NCI-H69 (cell line): ENCODE measurements at places on chromosomes 16 and 17.

GRCh38 chr17:50141745-50142110 is 8.7 kb downstream of the PPP1R9B start:
- DNase-seq = no peak

GRCh38 chr17:81715872-81716673 is 4.0 kb downstream of the SLC25A10 start:
- DNase-seq = no peak

DNA sequence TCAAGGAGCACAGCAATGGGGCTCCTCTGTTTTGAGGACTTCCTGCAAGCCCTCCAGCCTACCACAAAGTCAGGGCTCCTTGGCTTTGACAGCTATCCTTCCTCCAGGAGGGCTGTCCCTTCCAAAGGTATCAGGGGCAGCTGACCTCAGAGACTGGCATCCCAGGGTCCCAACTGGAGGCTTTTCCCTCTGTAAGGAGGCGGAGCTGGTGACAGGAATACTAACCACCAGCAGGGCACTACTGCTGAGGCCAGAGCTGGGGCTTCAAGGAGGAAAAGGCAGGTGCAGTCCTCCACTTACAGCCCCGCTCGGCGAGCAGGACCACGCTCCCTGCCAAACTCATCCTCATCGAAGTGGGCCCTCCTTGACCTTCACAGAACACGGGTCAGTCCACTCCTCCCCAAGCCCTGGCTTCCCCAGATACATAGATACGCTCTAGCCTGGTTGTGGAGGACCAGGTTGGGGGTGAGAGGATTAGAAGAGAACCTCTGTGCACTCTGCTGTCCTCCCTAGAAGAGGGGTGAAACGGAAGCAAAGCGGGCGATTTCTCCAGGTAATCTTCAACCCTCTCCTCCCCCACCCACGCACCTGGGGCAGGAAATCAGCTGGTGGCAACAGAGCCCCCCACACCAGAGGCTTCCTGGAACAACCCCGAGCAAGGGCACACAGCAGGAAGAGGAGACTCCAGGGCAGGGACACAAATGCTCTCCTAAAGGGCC is 20.5 kb downstream of the ST3GAL2 start:
- DNase-seq = no peak

DNA sequence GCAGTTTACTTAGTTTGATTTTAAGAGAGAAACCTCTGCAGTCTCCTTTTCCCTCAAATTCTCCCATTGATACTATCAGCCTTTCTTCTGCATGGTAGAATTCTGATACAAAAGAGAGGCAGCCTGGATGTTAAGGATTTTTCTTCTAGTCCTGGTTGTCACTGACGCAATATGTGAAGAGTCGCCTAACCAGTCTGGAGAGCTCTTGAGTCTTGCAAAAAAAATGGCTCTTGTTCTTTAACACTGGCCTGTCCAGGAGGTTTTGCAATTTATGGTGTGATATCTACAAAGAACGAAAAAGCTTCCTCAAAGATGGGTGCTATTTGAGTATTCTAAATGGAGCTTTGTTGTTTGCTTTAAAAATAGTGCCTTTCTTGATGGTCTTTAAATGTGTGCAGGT is 28.9 kb downstream of the COX10 start:
- DNase-seq = no peak

GRCh38 chr17:47281216-47281615 is 27.6 kb downstream of the ITGB3 start:
- no peak for DNase-seq

- no peak for DNase-seq
These were observed 55.0 kb downstream of the PDPK1 start for GRCh38 chr16:2592786-2593185.

DNA sequence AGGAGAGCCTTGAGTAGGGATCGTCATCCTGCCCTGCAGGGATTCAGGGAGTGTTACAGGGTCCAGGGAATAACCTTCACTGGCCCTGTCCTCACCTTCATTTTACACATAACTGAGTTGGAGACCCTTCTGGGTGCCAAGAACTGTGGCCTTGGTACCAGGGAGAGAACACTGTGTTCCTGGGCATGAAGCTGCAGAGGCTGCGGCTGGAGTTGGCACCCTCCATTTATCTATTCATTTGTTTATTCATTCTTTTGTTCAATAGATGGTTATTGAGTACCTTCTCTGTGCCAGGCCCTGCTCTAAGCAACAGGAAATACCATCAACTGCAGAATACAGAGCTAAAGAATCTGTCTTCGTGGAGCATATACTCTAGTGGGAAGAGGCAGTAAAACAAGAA is 6.7 kb downstream of the ABCC3 start:
- no peak for DNase-seq

GRCh38 chr17:39647256-39647655 is 10.3 kb downstream of the STARD3 start:
- DNase-seq = no peak

DNA sequence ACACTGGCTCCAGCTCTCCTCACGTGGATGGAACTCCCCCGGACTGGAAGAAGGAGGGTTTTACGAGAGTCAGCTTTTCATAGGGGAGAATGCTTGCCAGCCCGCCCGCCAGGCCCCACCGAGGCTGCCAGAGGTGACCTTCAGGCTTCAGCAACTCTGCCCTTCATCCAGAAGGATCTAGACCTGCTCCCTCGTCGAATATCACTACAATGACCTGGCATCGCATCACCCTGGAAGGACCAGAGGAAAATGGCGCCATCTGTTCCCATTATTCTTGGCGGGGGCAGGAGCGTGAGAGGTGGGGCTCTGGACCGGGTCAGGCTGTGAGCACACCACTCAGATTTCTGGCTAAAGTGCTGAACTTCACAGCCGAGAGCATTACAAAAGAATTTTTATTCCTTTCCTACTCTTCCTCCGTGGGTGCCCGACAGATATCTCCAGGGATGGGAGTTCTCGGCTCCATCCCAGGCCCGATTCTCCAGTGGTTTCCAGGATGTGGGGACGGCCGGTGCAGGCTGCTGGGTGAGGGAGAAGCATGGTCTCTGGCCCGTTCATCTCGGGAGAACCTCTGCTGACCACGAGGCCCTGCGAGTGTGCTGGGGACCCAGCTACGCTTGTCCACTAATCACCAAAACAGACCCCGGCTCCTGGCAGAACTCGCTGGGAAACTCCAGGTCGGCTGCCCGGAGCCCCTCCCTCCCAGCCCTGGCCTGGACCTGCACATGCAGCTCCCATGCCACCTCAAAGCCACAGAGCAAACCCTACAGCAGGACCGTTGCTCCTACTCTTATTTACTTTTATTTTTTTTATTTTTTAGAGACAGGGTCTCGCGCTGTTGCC is 36.8 kb upstream of the ZNF469 start:
- no peak for DNase-seq

DNA sequence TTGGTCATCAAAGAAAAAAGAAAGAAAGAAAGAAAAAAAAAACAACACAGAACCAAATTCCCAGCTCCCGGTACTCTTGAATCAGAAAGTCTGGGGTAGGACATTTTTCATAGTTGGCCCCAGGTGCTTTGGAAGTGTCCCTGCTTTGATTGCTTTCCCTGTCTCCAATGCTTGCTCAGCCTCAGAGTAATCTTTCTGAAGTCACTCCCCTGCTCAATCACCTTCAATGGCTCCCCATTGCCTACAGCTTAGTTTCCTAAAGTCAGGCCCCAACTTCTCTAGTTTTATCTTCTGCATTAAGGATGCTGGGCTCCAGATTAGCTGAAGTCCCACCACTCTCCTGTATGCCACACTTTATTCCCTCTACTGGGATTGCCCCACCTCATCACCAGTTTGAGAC is 17.1 kb downstream of the CNGB1 start:
- no peak for DNase-seq

DNA sequence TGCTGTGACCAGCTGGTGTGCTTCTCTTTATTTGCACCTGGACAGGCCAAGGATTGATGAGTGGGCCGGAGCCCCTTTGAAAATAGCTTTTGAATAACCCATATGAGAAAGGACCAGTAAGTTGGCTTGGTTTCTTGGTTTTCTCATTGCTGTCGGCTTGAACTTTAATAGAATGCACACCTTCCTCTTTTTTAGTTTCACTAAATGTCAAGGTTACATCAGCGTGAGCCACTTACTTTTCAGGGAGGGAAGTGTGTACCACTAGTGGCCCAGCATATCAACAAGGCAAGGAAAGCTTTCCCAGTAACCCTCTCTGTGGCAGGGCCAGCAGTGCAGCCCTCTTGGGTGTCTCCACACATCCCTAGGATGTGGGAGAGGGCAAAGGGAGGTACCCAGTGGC is 433.3 kb downstream of the CA10 start:
- no peak for DNase-seq

DNA sequence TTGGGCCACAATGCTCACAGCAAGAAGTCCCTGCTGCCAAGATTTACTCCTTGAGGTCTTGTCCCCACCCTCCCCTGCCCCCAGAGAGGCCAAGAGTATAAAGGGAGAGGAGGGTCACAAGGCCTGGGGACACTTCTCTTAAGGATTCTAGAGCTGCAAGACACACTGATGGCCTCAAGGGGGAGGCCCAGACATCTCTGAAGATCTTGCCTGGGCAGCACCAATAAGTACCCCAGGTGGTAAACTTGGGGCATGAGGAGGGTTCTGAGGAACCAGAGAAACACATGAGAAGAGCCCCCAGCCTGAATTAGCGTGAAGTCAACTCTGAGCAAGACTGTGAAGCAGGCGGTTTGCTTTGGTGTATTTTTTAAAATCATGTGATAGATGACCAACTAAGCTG is 26.8 kb upstream of the MTMR4 start:
- DNase-seq = peak; percentile 29

DNA sequence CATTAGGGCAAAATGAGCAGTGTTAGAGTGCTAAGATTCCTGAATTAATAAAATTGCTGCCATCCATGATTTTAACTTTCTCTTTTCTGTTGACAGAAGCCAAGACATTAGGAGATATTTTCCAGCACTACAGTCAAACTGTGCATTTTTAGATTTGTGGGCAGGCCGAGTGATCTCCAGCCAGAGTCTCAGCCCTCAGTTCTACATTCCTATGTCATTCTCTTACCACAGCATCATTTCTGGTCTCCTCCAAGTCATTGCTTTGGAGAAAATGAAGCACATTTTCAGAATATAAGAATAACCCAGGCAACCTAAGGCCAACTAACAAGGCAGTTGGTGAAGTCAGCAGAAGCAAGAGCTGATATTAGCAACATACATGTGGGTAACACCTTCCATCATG is 74.6 kb upstream of the NUDT7 start:
- no peak for DNase-seq

DNA sequence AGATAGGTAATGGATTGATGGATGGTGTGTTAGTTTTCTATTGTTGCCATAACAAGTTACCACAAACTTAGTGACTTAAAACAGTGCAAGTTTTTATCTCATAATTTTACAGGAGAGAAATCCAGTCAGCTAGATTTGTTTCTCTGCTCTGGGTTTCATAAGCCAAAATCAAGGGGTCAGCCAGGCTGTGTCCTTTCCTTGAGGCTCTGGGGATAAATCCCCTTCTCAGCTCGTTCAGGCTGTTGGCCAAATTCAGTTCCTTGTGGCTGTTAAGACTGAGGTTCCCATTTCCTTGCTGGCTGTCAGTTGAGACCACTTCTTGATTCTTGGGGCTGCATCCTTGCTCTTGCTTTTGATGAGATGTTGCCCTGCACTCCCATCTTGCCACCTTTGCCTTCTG is 204.9 kb upstream of the CDH13 start:
- no peak for DNase-seq

GRCh38 chr17:4843321-4844000 is 10.3 kb downstream of the MINK1 start:
- no peak for DNase-seq

DNA sequence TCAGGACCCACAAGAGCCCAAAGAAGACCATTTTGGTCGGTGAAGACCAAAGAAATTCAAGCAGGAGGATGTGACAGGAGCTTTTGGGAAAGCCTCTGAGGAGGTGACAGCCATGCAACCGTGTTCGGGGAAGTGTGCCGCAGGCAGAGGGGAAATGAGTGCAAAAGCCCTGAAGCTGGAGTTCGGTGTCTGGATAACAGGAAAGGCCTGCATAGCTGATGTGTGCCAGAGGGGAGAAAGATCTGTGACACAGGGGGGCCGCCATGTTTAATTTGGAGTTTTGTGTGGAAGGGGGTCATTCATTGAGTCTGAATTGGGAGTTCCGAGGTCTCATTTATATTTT is 870 bp upstream of the ZC3H7A start:
- DNase-seq = peak; percentile 68

GRCh38 chr17:72467841-72468653 is 347.2 kb downstream of the SOX9 start:
- DNase-seq = peak; percentile 91

DNA sequence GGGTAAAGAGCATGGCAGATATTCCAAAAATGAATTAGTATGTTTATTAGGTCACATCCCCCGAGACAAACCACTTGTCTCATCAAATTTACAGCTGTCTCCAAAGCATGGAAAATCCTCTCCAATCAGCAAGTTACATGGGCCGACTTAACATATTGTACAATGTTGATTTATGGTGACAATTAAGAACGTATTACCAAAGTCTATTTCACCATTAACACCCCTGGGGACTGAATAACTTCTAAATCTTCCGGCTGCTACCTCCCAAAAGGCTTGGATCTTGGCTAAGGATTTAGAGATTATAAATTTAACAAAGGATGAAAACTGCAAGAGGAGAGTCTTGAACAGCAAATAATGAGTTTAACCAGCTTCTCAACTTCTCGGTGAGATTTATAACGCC is 311.9 kb downstream of the NPIPA8 start:
- DNase-seq = peak; percentile 7

DNA sequence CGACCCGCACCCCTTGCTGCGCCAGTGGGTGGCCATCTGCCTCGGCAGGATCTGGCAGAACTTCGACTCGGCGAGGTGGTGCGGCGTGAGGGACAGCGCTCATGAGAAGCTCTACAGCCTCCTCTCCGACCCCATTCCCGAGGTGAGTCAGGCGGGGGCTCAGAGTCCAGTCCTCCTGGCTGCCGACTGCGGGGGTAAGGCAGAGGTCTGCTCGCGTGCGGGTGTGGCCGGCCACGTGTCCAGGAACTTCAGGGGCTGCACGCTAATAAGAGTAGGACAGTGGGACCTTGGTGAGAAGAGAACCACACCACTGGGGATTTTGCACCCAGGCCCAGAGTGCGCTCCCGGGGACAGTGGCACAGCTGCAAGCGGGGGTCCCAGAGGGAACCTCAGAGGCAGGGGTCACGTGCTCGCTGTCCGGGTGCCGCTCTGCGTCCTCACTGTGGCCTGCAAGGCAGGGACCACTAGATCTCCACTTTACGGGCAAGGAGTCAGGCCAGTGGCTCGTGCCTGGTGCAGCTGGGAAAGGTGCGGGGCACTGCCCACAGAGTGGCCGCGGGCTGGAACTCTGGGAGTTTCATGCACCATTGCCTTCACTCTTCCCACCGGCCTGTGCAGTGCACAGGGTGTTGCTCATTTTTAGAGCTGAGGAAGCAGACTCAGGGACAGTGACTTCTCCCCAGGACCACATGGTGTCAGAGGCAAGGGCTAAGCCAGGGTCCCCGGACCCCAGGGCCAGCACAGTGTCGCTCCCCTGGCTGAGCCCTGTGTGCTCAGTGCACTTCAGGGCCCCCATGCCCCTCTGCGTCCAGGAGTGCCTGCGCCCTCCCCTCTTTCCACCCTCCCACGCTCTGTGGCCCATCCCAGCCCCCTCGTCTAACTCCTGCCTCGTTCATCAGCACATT is 107.6 kb upstream of the CHMP6 start:
- no peak for DNase-seq
